Lung microvascular endothelial cell (primary cell): ENCODE measurements at places on chromosomes 4 and X. TPM values are rescaled to one million over a fixed set of nuclear protein-coding genes. Genes with fewer than 3 reads are reported as not detected.
A peak's percentile ranks its signal among the peaks of the same experiment; 100 is the strongest.

- no peak for DNase-seq
These were observed 448.5 kb downstream of the TRAM1L1 start for GRCh38 chr4:116636917-116637316.

The FAM9B gene
- total RNA-seq: not detected in 2 replicates

DNA sequence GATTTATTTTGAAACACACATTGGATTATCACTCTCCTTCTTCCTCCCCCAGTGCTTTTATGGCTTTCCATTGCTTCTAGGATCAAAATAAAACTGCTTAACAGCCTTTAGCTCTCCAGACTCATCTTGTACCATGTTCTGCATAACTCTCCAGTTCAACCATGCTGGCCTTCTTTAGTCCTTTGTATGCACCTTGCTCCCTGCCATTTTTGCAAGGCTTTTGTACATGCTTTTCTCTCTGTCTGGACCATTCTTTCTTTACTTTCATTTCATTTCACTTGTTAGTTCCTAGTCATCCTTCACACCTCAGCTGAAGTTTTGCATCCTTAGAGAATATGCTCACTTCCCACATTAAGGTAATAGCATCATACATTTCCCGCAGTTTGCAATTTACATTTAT, 6.9 kb downstream of the ARFIP1 start:
- DNase-seq: no peak

- peak; percentile 60 for DNase-seq
These were observed 1.7 kb upstream of the BMP2K start for GRCh38 chr4:78774417-78774816.
